ENCODE measurements at places on chromosomes 4 and X.

- DNase-seq: no peak
Measured at GRCh38 chr4:186727169-186727976, 3.7 kb upstream of the FAT1 start.

DNA sequence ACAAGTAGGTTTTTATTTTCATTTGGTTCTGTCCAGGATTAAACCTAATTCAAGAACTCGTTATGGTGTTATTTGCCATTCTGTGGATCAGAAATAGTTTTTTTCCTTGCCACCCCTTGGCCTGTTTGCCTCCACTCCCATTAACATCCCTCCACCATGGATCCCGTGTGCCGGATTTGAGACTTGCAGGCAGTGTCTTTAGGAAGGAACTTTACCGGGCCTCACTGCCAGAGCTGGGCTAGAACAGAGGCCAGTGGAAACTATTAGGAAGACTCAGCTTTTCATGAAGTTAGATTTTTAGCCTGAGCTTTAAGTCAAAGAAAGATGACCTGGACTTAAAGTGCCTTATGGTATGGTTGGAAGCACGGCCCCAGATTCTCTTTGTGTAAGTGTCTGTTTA, 2.4 kb downstream of the KLHL2 start:
- DNase-seq: no peak

- no peak for DNase-seq
Measured at GRCh38 chr4:113398441-113399143, 349.1 kb downstream of the ANK2 start.

GRCh38 chrX:50088645-50089044, 112.2 kb downstream of the AKAP4 start:
- DNase-seq: no peak

- no peak for DNase-seq
Measured at GRCh38 chrX:124240422-124240821, 92.0 kb upstream of the TEX13D start.

- no peak for DNase-seq
Measured at GRCh38 chrX:68761086-68761485, 67.7 kb upstream of the EFNB1 start.

Data from NCI-H187 (cell line).